Iris pigment epithelial cell (primary cell): ENCODE measurements at places on chromosomes 1 and 21.
A peak's percentile ranks its signal among the peaks of the same experiment; 100 is the strongest.

- no peak for DNase-seq
These were observed 31.2 kb upstream of the CFAP126 start for GRCh38 chr1:161398900-161399256.

DNA sequence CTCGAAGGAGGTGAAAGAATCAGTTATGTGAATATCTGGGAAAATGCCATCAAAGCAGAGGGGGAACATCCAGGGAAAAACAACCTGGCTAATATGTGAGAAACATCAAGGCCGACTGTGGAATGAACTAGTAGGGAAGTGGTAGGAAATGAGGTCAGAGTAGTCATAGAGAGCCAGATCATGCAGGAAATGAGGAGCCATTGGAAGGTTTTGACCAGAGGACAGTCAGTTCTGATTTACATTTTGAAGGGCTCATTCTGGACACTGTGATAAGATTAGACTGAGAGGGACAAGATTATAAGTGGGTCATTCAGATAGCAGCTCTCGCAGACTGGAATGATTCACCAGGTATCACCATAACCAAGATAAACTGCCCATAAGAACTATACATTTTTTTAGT, 63.7 kb downstream of the SYT14 start:
- DNase-seq, result peak; percentile 3

DNA sequence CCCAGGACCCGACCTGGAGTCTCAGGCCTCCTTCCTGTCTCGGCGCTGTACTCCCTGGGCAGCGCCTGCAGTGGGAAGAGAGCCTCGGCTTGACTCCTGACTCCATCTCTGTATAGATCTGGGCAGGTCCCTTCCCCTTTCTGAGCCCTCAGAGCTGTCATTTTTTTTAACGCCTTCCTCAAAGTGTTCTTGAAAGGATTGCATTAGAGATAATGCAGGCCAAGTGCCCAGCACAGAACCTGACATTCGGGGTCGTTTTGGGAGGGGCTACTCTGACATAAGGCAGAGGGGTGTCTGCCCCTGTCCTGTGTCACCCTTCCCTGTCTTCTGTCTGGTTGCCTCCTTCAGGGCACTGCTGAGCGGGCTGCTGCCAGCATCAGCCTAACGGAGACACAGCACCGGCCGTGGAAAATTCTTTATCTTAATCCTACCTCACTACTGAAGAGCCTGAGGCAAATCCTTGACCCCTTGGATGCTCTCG, 271.6 kb downstream of the TRABD2B start:
- no peak for DNase-seq

DNA sequence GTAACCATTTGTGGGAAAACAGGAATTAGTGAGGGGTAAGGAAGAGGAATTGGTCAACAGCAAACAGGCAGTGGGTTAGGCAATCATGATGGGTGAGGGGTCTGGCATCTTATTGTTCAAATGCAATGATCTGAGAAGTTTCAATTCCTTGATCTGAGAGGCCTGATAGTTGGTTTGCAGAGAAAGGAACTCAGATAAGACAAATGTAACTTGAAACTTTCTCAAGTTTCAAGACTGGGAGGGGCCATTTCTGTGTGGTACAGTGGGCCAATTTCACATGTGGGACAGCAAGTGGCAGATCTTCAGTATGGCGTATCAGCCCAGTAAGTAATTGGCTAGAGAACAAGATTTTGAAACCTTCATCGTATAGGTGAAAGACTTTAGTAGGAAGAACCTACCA, 102.5 kb downstream of the XPR1 start:
- DNase-seq, result no peak

DNA sequence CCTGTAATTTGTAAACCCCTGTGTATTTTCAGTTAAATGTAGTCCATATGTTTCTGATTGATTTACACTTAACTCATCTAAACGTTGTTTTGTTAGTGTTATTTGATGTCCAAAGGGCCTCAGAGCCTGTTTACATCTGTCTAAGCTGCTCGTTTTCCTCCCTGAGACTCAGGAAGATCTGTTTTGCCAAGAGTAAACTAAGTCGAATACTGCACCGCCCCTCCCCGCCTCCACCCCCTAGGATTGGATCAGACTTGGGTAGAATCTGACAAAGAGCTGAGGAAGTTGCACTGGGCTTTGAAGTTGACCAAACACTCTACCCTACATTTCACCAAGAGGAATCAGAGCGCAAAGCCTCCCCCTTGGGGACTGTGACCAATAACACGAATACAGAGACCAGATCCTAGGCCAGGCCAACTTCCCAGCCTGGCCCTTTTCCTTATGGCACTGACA, 206.9 kb upstream of the LMO4 start:
- DNase-seq, result no peak
